ENCODE measurements at places on chromosomes 7 and 10.

- no peak for DNase-seq
These were observed 36.5 kb upstream of the SVIL start for GRCh38 chr10:29671228-29671780.

DNA sequence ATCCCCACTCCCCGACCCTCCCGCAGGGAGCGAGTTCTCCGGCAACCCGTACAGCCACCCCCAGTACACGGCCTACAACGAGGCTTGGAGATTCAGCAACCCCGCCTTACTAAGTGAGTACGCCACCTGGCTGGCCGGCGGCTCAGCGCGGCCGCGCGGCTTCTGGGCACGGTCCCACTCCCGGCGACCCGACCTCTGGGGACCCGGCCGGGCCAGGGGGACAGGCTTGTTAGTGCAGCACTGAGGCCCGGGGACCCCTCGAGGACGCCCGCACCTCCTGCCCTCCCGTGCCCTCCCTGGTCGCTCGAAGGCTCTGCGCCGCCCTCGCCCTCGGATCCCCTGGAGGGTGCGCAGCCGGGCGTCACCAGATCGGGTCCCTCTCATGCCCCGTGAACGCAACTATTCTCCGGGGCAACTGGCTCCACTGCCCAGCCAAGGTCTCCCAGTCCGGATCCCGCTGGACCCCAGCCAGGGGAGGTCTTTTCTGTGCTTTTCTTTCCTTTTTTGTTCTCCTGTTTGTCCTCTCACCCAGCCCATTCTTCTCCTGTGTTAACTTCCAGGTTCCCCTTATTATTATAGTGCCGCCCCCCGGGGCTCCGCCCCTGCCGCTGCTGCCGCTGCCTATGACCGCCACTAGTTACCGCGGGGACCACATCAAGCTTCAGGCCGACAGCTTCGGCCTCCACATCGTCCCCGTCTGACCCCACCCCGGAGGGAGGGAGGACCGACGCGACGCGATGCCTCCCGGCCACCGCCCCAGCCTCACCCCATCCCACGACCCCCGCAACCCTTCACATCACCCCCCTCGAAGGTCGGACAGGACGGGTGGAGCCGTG is 81.8 kb downstream of the PAX2 start:
- no peak for DNase-seq

GRCh38 chr10:113180401-113181154 is 230.5 kb downstream of the TCF7L2 start:
- DNase-seq = no peak

GRCh38 chr10:80156216-80156615 is 23.7 kb downstream of the PLAC9 start:
- DNase-seq = no peak

DNA sequence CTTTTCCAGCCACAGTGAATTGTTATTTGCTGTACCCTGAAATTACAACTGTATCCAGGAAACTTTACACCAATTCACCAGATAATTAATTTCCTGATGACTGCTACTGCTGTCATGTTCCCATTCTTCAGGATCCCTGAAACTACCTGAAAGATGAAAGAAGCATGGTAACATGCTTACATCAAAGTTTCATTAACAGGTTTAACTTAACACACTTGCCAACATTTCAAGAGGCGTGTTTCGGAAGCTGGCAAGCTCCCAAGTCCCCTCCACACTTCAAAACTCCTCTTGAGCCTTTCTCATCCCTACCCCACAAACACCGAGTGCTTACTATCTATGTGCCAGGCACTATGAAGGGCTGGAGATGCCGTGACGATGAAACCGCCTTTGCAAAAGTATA is 88.6 kb downstream of the MPP7 start:
- no peak for DNase-seq

GRCh38 chr7:69895446-69895845 is 297.2 kb downstream of the AUTS2 start:
- no peak for DNase-seq

GRCh38 chr10:132356621-132357195 is 24.7 kb downstream of the LRRC27 start:
- no peak for DNase-seq

GRCh38 chr10:89869180-89869579 is 167.8 kb downstream of the KIF20B start:
- DNase-seq = no peak

- DNase-seq = no peak
These were observed 11.9 kb downstream of the NRG3 start for GRCh38 chr10:81886939-81887338.

DNA sequence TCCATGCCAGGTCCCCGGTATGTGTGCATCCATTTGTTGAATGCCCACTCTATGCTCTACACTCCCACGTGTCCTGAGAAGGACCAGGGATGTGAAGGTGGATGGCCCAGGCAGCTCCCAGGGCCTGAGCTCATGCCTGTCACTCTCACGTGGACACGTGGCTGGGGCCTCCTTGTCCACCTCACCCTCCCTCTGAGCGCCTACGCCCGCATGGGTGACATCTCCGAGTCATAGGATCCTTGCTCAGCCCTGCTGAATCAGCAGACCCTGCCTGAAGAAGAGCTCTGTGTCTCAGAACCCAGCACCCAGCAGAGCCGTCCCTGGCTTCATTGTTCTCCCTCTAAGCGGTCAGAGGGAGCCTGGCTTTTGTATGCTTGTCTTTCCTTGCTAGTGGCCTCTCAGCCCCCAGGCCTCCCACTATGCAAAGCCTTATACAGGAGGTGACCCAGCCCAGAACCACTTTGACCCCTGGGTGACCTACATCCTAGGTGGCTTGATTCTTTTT is 107.9 kb upstream of the PPIF start:
- no peak for DNase-seq

GRCh38 chr7:135736586-135737305 is 8.8 kb upstream of the SLC13A4 start:
- no peak for DNase-seq

DNA sequence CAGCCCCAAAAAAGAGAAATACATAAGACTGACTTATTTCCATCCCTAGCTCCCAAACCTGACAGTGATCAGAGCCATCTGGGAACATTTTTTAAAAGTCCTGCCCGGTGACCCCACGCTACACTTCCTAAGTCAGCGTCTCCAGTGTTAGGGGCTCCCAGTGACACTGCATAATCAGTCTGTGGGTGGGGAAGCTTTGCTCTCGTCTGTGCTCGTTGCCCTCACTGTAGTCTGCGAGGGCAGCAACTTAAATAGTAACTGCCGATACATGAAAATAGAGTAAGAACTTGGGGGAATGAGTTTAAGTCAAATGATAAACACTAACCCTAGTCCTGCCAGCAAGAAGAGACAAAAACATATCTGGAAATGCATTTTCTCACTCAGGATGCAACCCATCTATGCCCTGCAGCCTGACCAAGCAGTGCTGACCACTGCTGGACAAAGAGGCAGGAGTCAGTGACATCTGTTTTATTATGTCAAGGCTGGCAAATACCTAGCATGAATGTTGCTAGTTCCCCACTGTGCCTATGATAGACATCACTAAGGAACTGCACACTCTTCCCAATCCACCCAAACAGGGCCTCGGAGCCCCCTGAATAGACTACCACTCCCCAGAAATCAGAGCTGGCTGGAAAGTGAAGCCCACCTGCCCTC is 18.7 kb downstream of the ERCC6 start:
- no peak for DNase-seq

GRCh38 chr7:95590387-95591248 is 5.7 kb downstream of the PDK4 start:
- DNase-seq = no peak

DNA sequence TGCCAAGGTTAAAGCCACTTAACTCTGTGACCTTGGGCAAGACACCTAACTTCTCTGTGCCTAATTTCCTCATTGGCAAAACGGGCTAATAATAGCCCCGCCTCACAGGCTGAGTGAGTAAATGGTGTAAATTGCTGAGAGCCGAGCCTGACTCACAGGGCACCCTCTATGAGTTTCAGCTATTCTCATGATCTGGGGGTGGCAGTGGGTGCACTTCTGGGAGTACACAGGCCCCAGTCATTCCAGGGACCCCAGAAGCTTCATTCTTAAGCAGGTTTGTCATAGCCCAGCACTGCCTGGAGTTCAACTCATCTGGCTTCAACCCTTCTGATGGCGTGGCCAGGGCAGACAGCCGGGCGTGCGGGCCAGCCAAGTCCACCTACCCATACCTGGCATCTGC is 137.2 kb downstream of the GRID1 start:
- DNase-seq = no peak

GRCh38 chr7:107860279-107860961 is 30.6 kb upstream of the DLD start:
- no peak for DNase-seq

- no peak for DNase-seq
These were observed 98.8 kb upstream of the COL1A2 start for GRCh38 chr7:94295850-94296249.

GRCh38 chr7:128763541-128763940 is 12.1 kb downstream of the OPN1SW start:
- DNase-seq = no peak

GRCh38 chr7:23349484-23350157 is 50.5 kb downstream of the MALSU1 start:
- no peak for DNase-seq

GRCh38 chr10:77105761-77106221 is 531.8 kb downstream of the KCNMA1 start:
- no peak for DNase-seq

GRCh38 chr7:121039510-121039822 is 51.0 kb downstream of the CPED1 start:
- no peak for DNase-seq

DNA sequence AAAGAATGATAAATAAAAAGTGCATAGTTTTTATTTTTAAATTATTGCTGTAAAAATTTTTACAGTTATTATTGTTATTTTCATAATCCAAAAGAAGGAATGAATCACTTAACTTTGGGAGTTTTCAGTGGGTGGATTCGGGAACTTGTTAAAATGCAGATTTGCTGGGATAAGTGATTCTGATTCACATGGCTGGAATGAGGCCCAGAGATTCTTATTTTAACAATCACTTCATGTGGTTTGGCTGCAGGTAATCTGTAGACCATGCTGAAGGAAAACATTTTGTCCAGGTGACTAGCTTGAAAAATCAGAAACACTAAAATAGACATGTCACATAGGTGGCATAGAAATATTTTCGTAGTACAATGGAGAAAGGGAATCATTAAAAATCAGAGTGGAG is 13.9 kb downstream of the CROT start:
- no peak for DNase-seq

GRCh38 chr10:104658067-104658466 is 17.0 kb downstream of the SORCS3 start:
- no peak for DNase-seq

DNA sequence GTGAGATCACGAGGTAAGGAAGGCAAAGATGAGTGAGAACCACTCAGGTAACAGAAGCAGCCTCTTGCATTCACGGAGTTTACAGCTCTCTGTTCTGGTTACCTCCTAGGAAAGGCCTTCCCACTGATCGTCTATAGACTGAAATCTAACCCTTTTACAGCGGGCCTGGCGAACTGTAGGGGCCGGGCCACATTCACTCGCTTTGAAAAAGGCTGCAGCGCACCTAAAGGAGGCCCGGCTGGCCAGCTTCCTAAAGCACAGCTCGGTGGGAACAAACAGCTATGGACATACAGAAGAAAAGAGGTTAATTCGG is 565 bp downstream of the ATP5MK start:
- DNase-seq = no peak

DNA sequence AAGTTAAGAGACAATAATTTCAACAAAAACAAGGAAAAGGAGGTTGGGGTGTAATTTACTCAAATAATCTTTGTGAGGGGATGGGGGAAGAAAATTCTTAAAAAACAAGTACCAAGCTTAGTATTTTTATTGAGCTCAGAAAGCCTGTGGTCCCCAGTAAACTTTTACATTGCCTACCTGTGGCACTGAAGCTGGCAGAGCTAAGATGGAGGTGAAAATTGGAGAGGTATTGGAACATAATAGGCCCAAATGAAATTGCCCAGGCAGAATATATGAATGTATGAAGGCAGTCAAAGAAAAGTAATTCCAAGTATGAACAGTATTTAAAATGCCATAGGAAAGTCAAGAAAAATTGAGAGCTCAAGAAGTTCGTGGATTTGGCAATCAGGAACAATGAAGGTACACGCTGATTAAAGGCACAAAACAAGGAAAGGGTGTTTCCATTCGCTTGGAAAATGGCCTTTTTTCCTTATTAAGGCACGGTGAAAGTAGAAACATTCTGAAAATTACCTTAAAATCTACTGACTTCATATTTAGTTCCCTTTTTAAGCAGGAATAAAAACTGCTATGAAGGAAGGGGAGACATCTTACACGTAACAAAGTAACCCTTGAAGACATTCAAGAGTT is 3.4 kb upstream of the KMT2E start:
- no peak for DNase-seq

DNA sequence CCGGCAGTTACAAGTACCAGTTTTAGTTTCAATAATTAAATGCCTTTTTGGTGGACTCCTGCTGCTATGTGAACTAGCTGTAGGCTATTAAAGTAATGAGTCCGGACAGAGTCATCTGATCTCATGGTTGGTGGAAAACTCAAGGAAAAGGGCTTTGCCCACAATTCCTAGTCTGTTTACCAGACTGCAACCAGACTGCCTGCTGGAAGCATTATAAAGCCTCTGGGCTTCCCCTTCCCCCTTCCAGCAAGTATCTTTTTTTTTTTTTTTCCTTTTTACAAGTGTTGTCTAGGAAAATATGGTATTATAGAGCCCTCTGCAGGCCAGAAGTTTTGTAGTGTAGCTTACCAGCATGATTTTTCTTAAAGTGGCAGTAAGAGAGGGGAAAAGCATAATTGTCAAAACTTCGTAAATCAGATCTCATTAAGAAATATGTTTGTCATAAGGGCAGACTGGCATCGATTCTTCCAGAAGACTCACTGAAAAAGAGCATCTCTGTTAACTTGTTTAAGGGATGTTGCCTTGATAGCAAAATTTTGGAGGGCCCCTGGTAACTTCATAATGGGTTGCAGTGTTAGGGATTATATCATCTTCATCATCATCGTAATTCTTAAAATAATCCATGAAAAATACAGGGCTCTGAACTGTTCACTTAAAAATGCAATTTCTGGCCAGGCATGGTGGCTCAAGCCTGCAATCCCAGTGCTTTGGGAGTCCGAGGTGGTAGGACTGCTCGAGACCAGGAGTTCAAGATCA is 181.3 kb downstream of the TAX1BP1 start:
- no peak for DNase-seq

DNA sequence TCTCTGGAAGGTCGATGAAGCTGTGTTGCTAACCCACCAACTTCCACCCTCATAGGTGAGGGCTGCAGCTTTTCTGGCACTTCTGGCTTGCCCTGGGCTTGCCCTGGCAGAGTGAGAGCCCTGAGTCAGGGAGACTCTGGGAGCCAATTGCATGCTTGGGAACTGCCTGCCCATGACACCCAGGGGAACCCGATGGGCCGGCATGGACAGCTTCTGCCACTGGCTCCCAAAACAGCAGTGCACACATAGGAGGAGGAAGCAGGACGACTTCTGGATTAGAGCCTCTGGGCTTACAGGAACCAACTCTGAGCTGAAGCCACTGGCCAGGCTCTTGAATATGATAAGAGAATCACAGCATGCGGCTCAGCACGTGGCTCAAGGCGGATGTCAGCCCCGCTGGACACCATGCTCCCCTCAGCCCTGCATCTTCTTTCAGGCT is 135.2 kb upstream of the UNC5B start:
- no peak for DNase-seq

Data from activated CD4-positive, alpha-beta T cell treated with anti-CD3 and anti-CD28 coated beads for 1 hour (primary cell).